ENCODE measurements at places on chromosomes 1 and 21.

DNA sequence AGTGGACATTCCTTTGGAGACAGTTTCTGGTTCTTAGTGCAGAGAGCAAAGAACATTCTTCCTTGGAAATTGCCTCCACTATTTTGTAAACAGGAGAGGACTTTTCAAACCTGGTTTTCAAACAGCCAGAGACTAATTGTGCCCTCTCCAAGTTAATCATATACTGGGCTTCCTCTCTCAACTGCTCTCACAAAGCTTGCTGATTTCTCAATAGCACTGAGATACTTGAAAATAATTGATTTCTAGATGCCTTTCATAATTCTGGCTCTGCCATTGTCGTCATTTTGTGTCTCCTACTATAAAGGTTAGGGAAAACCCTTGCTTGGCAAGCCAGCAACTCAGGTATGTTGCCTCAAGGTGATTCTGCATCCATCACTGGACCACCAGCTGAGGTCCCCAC, 56.0 kb downstream of the KCNJ15 start:
- no peak for DNase-seq

GRCh38 chr1:100580446-100580845, 42.5 kb downstream of the GPR88 start:
- DNase-seq: no peak

GRCh38 chr21:14382835-14383595, at the start of gene HSPA13:
Gene HSPA13, minus strand, starts transcription at chr21:14383146. Its CDS starts 27 bp downstream, at chr21:14383119.
- peak; percentile 100 for DNase-seq

GRCh38 chr1:20385630-20386029, 95.0 kb downstream of the VWA5B1 start:
- no peak for DNase-seq

- no peak for DNase-seq
These were observed 171.3 kb upstream of the ESRRG start for GRCh38 chr1:216894494-216894893.

- no peak for DNase-seq
These were observed 31.0 kb upstream of the IL19 start for GRCh38 chr1:206739411-206740076.

GRCh38 chr1:9767964-9768668, 55.6 kb downstream of the CLSTN1 start:
- no peak for DNase-seq

GRCh38 chr1:245168906-245169305, 14.1 kb downstream of the KIF26B start:
- DNase-seq: no peak

- DNase-seq: no peak
These were observed 3.7 kb downstream of the CYB561D1 start for GRCh38 chr1:109497449-109498160.

DNA sequence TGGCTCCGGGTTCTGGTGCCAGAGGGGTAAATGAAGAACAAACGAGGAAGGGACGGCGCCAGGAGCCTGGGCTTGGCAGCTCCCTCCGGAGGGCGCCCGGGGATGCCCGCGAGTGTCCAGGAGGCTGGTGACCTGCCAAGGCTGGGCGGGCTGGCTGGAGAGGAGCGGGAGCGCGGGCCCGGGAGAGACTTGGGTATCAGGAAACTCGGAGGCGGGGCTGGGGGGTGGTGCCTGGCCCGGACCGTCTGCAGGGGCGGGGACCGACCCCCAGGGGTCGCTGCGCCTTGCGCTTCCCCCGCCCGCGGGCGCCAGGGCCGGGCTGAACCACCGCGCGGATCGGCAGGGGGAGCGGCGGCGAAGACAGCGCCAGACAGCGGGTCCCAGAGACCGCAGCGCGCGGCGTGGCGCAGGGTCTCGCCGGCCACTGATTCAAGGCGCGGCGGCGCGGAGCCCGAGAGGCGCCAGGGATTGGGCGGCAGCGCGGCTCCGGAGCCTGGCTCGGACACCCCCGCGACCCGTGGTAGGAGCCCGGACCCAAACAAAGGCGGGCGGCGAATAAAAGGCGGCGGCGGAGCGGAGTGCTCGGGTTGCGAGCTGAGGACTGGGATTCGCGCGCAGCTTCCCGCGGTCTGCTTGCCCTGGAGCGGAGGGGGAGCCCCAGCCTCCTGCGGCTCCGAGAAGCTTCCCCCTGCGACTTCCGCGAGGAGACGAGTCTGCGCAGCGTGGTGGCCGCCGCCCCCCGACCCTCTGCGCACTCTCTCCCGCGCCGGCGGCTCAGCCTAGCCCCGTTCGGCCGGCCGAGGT, at the start of gene DISP3:
DISP3 (plus strand) TSS at position 585 of the 804 bp plus-strand sequence. CDS start 21,838 bp downstream, outside the sequence.
- peak; percentile 60 for DNase-seq
